CD8-positive, alpha-beta T cell (primary cell): ENCODE measurements at places on chromosomes 3 and 15.

GRCh38 chr3:142657033-142657432, 60.8 kb downstream of the PLS1 start:
- DNase-seq = no peak

DNA sequence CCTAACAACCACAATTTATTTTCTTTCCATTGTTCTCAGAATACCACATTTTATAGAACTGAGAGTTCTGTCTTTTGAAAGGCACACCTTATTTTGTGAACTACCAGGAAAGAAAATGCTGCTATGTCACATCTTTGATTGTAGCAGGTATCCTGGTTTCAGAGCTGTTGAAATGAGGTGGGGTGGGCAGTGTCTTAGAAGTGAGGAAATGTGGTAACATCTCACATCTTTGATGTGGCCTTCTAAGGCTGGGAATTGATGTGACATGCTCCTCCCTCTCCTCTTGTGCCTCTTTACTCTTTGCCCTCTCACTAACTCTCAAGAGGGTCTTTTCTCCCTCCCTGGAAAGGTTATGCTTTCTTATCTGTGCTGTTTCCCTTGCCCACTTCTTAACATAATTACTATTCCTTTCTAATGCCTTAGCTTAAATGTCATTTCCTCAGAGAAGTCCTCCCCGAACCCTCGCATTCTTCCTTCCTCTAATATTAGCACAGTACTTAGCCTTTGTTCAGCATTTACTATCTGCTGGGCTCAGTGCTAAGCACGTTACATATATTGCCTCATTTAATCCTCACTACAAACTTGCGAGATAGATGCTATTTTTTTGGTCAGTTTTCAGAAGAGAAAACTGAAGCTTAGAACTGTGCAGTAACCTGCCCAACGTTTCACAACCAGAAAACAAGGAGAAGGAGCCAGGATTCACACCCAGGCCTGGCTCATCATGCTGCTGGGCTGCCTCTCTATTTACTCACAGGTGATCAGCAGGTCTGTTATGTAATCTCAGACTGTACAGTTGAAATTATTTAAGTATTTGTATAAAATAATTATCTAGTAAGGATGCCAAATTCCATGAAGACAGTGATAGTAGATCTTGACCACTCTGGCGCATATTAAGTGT, 24.0 kb upstream of the SPTSSB start:
- peak; percentile 19 for DNase-seq

DNA sequence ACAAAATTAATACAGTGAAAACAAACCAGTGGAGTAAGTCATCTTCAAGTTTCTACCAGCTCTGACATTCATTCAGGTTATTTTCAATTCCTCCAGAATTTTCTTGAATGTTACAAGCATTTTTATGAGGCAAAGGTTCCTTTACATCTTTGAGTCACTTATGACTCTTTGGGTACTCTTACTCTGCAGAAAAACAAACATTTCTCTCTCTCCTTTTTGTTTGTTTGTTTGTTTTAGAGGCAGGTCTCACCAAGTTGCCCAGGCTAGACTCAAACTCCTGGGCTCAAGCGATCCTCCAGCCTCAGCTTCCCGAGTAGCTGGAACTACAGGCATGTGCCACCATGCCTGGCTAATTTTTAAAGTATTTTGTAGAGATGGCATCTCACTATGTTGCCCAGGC, 233.5 kb downstream of the ADAMTSL3 start:
- no peak for DNase-seq

DNA sequence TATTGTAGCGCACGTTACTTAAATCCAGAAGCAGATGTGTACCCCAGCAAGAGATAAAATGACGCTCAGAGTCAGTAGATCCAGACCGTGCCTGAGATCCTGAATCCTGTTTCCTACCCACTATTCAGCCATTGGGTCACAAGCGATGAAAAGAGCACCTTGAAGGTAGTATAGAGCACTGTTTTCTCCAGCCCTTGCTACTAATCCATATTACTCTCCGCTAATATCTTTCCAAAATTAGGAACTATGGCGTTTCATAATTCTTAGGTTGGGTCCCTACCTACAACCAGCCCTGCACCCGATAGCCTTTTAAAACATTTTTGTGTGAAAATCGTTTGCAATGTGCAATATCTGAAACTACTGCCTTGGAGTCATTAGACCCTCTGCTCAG, 596 bp downstream of the BTD start:
- no peak for DNase-seq

- no peak for DNase-seq
Observed at GRCh38 chr3:42063888-42064287, 27.3 kb upstream of the TRAK1 start.
